ENCODE measurements at places on chromosomes 2 and 18.

DNA sequence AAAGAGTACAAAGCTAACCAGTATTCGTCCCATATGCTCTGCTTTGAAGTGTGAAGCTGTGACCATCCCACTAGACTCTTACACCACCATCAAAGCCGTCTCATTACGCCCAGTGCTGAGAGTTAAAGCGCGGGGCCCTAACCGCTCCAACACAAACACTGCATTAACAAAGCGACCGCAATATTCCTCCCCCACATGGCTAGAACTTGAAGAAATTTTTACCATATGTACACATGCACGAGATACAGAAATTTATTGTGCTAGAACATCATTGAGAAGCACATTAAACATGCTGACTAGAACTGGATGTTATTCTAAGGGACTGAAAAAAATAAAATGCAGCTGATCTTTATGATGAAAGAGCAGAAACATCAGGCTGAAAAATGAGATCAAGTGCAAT lies 20.5 kb downstream of the FTCDNL1 start:
- DNase-seq, result no peak

DNA sequence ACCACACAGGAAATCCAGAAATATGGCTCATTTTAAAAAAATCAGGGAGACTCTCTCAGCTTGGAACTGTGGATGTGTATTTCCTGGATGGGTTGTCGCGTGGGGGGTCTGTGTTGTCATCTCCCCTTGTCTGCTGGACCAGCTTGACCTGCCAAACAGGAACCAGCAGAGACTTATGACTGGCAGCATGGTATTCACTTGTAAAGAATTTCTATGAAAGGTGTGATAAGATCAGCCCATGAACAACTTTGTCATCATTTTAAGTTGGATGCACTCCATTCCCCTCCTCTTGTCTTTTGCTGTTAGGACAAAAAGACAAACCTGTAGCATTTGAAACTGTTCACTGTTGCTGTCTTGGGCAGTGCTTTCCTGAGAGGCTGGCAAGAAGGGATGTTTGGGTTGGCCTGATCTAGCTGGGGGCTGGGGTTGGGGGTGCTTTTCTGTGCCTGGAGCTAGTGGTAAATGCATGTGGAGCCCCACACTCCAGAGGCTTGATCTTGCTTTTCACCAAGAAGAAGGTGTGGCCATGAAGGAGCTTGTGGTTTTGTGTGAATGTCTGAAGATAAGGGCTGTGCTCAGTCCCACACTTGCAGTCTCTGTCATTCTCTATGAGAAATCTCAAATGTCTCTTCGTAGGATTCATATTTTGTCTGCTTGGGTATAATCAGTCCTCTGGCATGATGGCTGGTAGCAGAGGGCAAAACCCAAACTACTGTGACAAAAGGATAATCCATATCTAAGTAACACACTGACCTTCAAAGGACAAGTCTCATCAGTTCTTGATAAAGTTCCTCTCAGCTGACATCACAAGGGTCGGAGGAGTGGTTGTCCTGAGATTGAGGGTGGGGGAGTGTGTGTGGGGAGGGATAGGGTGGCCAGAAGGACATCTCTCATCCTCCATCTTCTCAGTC lies 39.0 kb downstream of the RALB start:
- no peak for DNase-seq

- DNase-seq, result no peak
Observed at GRCh38 chr2:164773091-164773490, 68.5 kb downstream of the COBLL1 start.

- no peak for DNase-seq
Observed at GRCh38 chr2:117523267-117523666, 291.2 kb upstream of the DDX18 start.

- DNase-seq, result no peak
Observed at GRCh38 chr2:227862741-227863588, 8.5 kb upstream of the DAW1 start.

- DNase-seq, result no peak
Observed at GRCh38 chr18:8948471-8949149, 153.9 kb upstream of the NDUFV2 start.

DNA sequence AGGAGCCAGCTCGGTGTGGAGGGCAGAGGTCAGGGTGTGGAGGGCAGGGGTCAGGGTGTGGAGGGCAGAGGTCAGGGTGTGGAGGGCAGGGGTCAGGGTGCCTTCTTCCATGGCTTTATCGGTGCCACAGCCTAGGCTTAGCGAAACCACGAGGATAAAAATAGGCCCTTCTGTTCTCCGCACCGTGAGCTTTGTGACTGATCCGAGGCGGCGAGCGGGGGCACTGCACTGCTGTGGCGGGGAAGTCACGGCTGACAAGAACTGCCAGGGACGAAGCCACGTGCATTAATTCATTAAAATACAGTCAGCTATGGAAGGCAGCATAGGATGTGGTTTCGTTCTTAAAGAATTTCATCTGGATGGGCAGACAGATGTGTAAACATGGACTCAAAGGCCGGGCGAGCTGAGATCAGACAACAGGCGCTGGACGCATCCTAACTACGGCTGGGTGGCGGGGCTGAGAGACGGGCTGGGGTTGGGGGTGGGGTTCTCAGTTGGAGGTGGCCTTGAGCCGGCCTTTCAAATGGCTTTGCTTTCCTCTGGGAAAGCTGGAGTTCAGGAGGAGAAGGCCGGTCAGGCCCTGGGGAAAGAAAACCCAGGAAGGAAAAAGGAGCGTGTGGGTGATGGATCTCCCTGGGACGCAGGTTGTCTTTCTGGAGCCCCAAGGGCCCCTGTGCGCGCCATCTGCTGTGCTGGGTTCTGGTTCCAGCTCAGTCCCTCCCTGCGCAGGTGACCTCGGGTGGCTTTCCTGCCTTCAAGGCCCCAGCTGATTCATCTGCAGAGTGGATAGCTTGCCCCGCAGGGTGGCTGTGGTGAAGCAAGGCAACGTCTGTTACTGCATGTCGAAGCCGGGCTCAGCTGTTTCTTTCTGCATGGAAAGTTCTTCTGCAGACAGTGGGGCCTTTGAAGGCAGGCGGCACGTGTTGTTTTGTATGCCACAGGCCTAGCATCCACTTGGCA lies 958 bp upstream of the ALLC start:
- DNase-seq, result no peak

GRCh38 chr2:171878481-171878993 lies 15.5 kb downstream of the SLC25A12 start:
- DNase-seq, result no peak

- no peak for DNase-seq
Observed at GRCh38 chr2:170238776-170239175, 60.8 kb downstream of the MYO3B start.

- DNase-seq, result no peak
Observed at GRCh38 chr18:14781671-14782070, 33.7 kb downstream of the ANKRD30B start.

DNA sequence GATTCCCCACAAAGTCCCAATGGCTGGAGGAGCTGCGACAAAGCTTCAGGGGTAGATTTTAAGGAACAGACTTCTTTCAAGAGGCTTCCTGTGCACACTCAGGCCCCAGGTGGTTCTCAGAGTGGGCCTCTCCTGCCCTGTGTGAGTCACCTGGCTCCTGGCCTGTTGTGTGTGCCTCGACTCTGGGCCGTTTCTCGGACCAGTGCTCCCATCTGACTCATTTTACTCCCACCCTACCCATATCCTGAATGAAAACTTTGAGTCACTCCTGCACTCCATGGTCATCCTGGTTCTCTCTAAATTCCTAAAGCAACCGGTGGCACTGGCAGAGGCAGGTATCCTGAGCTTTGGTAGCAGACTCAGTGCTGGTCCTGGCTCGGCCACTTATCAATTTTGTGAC lies 84.1 kb downstream of the CELF4 start:
- DNase-seq, result no peak

DNA sequence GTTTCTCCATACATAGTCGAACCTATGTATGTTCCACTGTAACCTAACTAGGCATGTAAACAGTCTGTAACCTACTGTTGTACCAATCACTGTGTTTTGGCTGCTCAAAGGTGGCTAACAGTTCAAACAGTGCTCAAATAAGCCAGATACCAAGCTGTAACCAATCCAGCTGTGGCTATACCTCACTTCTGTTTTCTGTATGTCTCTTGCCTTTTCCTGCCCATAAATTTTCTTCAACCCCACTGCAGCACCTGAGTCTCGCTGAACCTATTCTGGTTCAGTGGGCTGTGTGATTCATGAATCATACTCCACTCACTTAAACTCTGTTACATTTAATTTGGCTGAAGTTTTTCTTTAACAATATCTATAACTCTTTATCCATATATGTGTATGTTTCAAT lies 340.7 kb downstream of the LPIN1 start:
- no peak for DNase-seq

GRCh38 chr2:48781366-48781765 lies 25.8 kb upstream of the LHCGR start:
- no peak for DNase-seq

- no peak for DNase-seq
Observed at GRCh38 chr2:68771211-68771751, 36.7 kb downstream of the ARHGAP25 start.

GRCh38 chr2:110638952-110639695 lies 38.7 kb downstream of the BUB1 start:
- DNase-seq, result no peak

All from HuH-7.5 (cell line).